ENCODE measurements at places on chromosomes 4 and X. TPM values are rescaled to one million over a fixed set of nuclear protein-coding genes. Genes with fewer than 3 reads are reported as not detected.

DNA sequence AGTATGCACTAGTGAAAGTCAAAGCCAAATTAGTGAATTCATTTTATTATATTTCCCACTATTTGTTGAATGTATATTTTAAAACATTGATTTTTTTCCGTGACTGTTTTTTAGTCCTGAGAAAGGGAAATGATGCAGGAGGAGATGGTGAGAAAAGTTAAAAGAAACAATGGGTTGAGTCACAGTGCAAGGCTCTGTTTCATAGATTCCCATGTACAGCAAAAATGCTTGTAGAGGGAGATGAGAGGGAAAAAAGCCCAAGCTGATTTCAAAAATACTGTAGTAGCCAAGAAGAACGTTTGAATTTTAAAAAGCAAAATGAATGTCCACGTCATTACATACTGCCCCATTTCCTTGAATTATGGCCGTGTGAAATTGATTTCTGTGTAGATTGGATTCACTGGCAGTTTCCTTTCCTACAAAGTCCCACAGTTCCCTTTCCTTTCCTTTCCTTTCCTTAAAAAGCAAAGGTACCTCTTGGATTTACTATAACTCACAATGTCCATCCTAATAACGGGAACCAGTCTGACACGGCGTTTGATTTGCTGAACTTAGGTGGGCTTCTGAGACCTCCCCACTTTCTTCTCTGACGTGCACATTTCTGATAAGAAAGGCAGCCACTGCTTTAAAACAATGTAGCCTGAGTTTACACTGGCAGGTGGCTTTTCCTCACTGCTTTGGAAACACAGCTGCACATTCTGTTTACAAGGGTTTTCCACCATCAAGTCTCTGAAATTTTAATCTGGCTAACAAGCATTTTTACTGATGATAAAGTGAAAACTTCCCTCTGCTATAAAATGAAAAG lies 63.7 kb downstream of the SPCS3 start:
- no peak for ATAC-seq

DNA sequence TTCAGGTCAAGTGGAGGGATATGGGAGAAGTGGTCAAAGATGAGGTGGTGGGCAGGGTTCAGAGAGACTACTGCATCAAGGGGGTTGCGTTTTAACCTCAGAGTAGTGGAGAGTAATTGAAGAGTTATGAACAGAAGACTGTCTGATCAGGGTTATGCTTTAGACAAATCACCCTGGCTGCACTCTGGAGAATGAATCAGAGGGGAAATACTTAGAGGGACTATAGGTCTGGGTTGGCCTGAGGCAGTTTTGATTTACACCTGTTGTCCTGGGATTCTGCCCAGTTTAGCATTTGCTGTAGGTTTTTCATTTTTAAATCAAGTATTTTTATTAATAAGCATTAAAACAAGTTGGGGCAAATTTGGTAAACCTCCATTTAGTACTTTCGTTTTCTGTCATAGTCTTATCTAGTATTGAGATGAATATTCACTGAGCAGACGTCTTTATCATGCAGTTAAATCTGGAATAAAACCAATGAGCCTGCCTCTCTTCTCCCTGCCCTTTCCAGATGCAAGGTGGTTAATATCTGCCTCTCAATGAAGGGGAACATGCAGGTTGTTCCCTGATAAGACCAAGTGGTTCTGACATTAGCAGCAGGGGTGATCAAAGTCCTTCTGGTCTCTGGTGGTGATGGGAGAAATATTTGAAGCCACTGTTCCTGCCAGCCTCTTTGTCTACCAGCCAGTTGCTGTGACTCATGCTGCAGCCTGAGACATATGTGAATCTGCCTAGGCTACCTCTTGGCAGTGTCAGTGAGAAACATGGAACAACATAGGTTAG lies 116.0 kb upstream of the RPS6KA3 start:
- peak; percentile 94 for ATAC-seq

DNA sequence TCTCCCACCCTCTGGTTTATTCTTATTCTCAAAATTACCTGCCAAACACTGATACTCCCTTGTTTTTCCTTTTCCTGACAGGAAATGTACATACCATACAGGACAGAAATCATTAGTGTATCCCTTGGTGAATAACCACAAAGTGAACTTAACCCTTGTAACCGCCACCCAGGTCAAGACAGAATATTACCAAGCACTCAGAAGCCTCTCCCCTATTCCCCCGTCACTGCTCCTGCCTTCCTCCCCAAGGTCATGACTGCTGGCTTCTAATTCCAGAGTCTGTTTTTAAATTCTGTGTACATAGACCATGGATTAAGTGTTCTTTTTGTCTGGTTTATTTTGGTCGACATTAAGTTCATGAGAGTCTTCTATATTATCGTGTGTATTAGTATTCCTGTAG lies 37.7 kb downstream of the HTT start:
- no peak for ATAC-seq

DNA sequence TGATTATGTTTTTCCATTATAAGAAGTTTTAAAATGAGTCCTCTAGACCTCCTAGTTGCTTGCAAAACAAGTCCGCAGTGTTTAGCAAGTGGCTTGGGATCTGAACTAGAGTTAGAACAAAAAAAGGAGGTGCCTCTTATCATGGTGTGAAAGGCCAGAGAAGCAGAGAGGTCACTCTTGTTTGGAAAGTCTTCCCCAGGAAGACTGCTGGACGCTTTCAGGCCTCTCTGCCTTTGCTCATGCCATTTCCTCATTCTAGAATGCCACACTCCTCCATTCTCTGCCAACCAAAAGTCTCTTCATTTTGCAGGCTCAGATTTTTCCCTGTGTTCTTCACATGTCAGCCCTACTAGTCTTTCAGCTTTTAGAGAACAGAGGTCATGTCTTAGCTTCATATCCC lies 14.9 kb downstream of the PARM1 start:
- ATAC-seq, result no peak

- ATAC-seq, result no peak
Measured at GRCh38 chr4:54318904-54319303, 89.8 kb downstream of the PDGFRA start.

The SMIM9 gene
- total RNA-seq, result not detected

GRCh38 chrX:40081679-40082068 lies 16.1 kb downstream of the BCOR start:
- ATAC-seq, result no peak

DNA sequence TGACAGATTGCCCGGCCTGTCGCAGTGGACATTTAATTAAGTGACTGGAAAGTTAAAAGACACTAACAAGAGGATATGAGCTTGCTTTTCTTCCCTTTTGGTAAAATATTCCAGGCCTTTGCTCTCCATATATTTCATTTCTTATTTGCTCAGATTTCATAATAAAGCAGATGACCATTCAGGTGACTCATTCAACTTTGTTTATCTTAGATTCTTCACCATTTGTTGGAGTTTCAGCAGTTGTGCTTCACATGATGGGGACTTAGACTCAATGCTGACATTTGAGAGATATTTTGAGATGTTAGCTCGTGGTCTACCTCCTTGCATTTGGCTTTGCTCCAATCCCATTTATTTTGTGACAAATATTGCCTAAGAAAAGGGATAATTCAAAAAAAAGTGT lies 312.2 kb downstream of the ARHGAP24 start:
- no peak for ATAC-seq

DNA sequence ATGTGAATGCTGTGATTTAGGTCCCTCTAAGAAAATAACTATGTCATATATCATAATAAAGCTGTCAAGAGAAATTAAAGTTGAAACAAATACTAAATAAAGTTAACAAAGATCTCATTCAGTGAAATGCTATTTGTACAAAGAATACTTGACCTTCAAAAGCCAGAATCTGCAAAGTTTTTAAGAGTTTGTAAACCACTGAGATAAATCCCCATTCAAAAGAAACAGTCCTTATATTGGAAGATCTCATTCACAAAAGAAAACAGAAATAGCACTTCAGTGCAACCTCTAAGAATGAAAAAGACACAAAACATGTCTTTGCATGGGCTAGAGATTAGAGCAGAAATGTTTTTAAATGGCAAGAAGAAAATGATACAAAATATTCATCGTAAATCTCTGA lies 149.1 kb upstream of the USP38 start:
- ATAC-seq, result no peak

DNA sequence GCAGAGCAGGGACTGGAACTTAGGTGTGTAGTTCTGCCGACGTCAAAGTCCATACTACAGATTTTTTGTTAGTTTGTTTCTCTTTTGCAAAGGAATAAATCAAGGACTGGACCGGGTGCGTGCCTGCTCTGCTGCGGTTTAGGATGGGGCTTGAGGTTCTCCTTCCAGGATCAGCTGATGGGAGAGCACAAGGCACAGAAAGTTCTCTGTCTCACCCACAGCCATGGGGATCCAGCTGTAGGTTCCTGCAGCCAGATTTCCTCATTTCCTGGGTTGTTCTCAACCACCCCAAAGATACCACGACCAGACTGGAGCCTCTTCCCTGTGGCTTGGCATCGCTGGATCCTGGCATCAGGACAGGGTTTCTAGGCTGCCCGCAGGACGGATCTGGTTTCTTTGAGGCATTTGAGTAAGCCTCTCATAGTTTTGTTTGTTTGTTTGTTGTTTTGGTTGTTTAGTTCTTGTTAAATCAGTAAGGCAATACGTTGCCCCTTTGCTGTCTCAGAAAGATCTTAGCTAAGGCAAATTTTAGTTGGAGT lies 789 bp upstream of the SRPX start:
- ATAC-seq, result no peak

GRCh38 chr4:113263274-113263673 lies 213.8 kb downstream of the ANK2 start:
- no peak for ATAC-seq

The PPBP gene
- not detected for total RNA-seq

DNA sequence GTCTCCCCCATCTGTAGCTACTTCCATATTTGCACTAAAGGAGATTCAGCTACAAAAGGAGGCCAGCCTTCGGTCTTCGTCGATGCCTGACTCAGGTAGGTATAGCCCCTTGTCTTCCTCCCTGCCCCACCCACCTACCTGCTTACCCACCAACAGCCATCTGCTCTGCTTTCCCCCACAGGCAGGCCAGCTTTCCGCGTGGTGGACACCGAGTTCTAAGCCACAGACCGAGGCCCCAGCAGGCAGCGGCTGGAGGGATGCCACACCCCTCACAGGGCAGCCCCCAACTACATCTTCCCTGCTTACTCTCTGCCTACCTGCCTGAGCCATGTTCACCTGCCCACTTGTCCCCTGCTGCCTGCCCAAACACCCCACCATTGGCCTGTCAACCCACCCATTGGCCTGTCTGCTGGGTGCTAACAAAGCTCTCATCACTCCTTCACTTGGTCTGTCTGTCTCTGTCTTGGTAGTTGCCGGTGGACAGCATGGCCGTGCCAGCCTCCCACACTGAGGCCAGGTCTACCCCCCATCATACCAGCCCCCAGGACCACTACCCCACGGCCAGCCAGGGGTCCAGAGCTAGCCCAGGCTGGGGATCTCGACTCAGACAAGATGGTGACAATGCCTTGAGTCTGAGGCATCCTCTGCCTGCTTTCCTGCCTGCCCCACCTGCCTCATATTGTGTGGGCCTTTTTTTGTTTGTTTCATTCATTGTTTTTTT lies 4.1 kb upstream of the USP11 start:
- no peak for ATAC-seq

DNA sequence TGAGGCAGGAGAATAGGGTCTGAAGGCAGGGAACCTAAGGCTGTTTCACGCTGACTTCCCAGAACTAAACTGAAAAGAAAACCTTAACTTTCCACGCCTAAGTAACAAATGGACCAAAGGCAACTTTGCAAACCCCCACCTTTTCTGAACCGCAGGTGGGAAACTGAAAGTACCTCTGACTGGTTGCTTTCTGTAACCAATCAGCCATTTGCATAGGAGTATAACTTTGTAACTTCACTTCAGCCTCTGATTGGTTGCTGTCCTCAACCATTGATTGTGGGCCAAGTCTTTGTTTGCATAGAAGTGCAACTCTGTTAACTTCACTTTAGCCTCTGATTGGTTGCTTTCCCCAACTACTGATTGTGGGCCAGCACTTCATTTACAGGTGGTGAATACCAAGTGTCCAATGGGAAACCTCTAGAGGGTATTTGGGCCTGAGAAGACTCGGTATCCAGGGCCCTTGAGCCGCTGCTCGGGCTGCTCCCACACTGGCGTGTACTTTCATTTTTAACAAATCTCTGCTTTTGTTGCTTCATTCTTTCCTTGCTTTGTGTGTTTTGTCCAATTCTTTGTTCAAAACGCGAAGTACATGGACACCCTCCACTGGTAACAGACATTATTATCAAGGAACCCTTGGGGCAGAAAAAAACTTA lies 121.6 kb upstream of the CBR4 start:
- ATAC-seq, result no peak

The GYPB gene
- total RNA-seq, result not detected

DNA sequence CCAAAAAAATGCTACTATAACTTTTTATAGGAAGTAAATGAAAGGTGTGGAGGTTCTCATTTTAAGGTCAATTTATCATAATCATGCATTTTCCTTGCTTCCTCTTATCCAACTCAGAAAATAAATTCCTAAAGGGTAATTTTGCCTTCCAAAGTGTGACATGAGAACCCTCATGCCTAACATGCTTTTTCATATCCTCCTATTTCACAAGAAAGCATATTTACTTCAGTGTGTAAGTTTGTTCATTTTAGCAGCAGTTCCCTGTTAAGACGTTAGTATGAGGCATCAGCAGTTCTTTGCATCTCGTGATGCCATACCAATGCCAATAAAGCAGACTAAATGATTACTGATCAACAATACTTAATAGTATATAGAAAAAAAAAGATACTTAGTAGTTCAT lies 18.4 kb downstream of the WDFY3 start:
- no peak for ATAC-seq

The TCEAL9 gene
- total RNA-seq, result 157 TPM

GRCh38 chrX:134431894-134432293 lies 28.1 kb upstream of the HPRT1 start:
- ATAC-seq, result no peak

DNA sequence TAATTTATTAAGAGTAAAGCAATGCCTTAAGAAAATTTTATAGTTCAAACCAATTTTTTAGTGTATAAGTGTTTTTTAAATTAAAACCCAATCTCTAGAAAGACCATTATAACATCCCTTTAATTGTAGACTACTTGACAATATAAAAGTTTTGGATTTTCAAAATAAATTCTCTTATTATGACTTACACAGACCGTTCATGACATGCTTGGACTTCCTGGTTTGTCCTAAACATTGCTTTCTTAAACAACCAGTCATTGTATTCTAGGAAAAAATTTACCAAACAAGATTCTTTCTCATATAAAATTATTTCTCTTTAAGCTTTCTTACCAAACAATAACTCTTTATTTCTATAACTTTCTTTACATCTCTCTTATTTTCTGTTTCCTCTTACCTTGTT lies 49.0 kb upstream of the CXorf51A start:
- no peak for ATAC-seq

- ATAC-seq, result no peak
Measured at GRCh38 chr4:25697516-25697915, 41.9 kb downstream of the SLC34A2 start.

All from motor neuron (in vitro differentiated cells).